ENCODE measurements at places on chromosomes 13 and 19.

DNA sequence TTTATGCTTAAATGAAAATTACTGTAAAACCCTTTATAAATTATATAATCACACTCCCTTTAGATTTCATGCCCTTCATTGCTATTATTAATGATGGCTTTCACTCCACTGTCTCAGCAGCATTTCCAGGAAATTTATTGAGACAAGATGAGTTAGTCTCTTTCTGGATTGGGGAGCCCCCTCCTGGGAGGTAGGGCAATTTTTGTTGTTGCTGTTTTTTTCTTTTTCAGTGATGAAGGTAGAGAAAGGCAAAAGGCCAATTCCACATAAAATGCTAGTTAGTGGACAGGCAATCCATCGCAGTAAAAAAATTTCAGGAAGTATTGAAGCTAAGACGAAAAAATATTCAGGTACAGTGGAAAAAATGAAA, 80.2 kb downstream of the TEX26 start:
- no peak for DNase-seq

- DNase-seq = no peak
These were observed 7.7 kb downstream of the DPRX start for GRCh38 chr19:53639471-53639870.

- DNase-seq = peak; percentile 94
These were observed 3.2 kb downstream of the EPOR start for GRCh38 chr19:11380653-11381537.

DNA sequence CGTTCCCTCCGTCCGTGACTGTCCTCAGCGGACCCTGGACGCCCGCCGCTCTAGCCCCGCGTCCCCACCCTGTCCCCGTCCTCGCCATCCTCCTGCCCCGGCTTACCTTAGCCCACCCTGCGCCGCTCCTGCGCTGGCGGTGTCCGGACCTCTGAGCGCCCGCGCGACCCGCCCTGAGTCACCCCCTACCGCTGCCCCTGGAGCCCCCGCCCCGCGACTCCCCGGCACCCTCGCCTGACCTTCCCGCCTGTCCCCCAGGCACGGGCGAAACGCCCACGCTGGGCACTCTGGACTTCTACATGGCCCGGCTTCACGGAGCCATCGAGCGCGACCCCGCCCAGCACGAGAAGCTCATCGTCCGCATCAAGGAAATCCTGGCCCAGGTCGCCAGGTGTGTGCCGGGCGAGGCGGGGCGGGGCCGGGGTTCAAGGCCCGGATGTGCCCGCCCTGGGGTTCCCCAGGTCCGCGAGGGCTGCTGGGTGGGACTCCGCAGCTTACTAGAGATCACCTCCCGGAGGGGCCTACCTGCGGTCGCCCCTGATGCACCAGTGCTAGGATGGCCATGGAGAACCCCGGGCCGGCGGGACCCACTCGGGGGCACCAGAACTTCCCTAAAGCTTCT, 5.1 kb downstream of the HMG20B start:
- DNase-seq = no peak

DNA sequence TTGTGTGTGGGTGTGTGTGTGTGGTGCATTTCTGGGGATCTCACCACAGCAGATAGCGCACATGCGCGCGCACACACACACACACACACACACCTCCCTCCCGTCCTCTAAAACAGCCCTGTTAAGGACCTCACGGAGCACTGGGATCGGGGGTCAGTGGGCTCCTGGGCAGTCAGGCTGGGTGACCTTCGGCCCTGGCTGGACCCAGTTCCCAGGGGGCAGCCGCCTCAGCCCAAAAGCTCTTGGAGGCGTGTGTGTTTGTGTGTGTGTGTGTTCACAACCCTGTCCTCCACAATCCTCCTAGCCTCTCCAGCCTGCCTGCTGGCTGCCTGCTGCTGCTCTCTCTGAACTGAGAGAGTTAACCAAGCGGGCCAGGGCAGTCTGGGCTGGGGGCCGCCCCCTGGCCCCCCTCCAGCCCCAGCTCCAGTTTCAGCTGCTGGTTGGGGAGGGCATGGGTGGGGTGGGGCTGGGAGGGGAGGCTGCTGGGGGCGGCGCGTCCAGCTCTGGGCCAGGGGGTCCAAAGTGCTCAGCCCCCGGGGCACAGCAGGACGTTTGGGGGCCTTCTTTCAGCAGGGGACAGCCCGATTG, at the start of gene FXYD1:
Gene FXYD1 (plus strand): TSS at position 520 of the 588 bp plus-strand sequence. CDS start 1,256 bp downstream, outside the sequence.
- DNase-seq = no peak

DNA sequence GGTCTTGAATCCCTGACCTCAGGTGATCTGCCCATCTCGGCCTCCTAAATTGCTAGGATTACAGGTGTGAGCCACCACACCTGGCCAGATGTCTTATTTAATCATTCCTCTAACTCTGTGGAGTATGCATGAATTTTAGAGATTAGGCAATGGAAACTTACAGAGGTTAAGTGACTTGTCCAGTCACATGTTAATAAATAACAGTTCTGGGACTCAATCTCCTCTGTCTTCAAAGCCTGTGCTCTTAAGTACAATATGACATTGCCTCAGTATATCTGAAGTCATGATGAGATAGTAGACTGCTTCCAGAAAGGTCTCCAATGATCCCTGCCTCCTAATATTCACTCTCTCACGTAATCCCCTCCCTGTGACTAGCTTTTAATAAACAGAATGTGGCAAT, 72.9 kb upstream of the TDRD3 start:
- DNase-seq = no peak

DNA sequence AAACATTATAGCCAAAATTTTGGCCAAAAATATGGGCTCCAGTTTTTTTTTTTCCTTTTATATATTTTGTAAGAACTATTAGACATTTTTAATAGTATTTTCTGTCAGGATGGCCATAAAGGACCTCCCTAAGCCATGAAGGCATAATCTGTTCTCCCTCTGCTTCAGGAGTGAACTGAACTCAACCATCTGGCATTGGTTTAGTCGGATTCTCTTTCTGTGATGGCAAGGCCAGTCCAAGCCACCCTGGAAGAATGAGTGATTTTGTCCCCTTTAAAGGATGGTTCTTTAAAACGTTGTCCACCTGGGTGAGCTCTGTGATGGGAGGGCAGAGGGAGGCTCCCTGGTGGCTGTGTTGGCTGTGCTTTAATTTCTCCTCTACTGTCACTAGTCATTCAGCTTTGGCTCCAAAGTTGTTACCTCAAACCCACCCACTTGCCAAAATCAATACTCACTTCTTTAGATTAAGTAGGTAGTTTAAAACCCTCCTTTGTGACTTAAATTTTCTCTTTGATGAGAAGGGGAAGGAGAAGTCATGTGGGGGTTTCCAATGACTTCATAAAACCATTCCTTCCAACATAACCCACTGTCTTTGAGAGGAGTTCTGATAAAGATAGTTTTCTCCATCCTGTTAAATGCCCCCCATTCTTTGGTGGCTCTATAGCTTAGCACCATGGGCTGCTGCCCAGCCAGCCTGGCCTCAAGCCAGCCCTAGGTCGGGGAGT, 4.4 kb downstream of the TNFRSF19 start:
- no peak for DNase-seq

DNA sequence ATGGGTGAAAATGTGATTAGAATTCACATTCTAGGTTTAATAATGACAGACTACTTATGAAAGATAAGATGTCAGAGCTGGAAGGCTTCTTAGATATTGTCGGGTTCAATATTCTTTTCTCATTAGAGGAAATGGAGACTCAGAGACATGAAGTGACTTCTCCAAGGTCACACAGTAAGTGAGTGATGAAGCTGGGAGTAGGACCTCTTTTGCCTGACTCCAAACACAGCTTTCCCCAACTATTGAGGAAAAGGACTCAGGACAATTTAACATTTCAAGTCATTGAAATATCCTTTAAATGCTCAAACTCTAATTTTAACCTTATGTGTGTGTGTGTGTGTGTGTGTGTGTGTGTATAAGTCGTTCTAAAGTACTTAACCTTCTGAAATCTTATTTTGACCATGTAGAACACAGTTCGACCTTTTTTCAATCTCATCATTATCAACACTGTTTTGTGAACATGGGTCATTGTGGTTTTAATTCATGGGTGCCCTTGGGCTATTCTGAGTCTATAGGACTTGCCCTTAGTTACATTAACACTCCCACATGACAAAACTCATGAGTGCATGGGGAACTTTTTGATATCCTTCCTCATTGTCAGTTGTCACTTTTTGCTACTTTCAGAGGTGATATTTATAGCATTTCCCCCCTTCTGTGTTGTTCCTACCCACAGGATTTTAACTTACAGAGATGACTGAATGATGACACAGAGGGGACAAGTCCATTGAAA, 53.0 kb downstream of the LRCH1 start:
- DNase-seq = no peak

GRCh38 chr19:53254411-53255341, at the start of gene ZNF677:
Gene ZNF677, minus strand, starts transcription at chr19:53254873. Its CDS starts 3,323 bp downstream, at chr19:53251550.
- DNase-seq = peak; percentile 43

GRCh38 chr19:54696117-54696548, 28.1 kb upstream of the KIR3DL3 start:
- DNase-seq = no peak

- DNase-seq = no peak
These were observed 2.0 kb downstream of the GPR108 start for GRCh38 chr19:6735181-6735911.

- no peak for DNase-seq
These were observed 2.8 kb upstream of the A1BG start for GRCh38 chr19:58355908-58356765.

DNA sequence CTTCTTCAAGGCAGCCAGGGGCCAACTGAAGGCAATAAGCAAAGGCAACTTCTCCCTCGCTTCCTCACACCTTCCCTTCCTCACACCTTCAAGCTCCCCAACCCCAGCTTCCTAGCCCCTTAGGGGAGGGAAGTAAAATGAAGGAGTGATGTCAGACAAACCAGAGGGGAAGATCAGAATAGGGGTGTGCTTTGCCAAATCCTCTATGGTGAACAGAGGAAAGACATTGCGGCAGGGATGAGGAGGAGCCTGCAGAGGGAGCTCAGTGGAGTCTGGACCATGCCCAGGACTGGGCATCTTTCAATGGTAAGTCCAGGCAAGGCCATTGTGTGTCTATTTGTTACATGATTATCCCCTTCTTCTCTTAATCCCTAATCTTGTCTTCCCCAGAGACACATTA, 164.0 kb downstream of the TSHZ3 start:
- DNase-seq = no peak

- DNase-seq = no peak
These were observed 15.3 kb upstream of the GPR183 start for GRCh38 chr13:99322297-99323103.

DNA sequence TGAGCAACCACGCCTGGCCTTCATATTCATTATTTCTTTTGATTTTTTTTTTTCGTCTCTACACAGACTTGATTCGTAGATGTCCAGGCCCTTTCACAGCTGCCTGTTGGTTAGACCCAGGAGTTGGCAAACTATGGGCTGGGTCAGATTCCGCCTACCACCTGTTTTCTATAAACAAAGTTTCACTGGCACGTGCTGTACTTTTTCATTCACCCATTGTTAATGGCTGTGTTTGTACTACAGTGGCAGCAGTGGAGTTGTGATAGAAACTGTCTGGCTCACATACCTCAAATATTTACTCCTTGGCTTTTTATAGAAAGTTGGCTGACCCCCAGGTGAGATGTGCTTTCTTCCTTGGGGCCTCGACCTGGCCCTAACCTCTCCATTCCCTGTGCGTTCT, 72.9 kb upstream of the TEX29 start:
- DNase-seq = no peak

GRCh38 chr19:53818756-53819155, 5.4 kb downstream of the NLRP12 start:
- no peak for DNase-seq

GRCh38 chr19:20422216-20423205, 143.1 kb downstream of the ZNF737 start:
- no peak for DNase-seq

GRCh38 chr19:48415395-48415794, 21.9 kb downstream of the GRIN2D start:
- DNase-seq = no peak

DNA sequence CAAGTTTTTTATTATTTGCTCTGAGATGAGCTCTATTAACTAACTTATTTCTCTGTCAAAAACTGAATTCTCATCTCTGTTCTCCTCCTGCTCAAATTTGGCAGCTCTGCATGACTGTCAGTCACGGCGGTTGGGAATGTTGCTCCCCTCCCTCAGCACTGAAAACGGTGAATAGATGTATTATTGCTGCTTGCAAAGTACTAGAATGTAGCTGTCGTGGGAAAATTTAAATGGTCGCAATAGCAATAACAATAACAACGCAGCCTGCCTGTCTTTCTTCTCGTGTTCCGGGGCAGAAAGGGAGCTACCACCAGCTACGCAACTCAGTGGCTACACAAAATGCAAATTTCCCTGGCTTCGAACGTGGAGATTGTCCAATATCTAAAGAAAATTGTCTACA, 125.6 kb upstream of the FRY start:
- no peak for DNase-seq

DNA sequence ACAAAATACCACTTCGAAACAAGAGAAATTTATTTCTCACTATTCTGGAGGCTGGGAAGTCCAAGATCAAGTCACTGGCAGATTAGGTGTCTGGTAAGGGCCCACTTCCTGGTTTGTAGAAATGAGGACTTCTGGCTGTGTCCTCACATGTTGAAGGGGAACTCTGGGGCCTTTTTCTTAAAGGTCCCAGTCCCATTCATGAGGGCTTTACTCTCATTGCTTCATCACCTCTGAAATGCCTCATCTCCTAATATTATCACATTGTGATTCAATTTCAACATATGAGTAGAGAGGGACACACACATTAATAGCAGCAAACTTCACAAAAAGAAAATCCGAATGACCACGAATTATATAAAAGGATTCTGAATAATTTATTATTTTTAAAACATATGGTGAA, 21.6 kb upstream of the SIGLEC14 start:
- no peak for DNase-seq

- no peak for DNase-seq
These were observed 18.1 kb upstream of the EID2 start for GRCh38 chr19:39557811-39558623.

DNA sequence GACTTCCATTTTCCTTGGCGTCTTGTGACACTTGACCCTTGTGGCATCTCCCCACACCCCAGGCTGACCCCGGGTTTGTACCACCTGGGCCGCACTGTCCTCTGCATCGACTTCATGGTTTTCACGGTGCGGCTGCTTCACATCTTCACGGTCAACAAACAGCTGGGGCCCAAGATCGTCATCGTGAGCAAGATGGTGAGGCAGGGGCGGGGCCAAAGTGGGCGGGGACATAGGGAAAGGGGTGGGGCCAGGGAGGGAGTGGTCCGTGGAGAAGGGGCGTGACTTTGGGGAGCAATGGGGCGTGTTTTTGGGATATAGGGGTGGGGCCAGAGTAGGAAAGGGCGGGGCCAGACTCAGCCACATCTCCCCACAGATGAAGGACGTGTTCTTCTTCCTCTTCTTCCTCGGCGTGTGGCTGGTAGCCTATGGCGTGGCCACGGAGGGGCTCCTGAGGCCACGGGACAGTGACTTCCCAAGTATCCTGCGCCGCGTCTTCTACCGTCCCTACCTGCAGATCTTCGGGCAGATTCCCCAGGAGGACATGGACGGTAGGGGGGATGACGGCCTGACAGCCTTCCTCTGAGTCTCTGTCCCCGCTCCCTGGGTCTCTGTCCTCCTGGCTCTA, 42.8 kb downstream of the TRPM4 start:
- no peak for DNase-seq

GRCh38 chr13:78238911-78239310, 320.3 kb upstream of the EDNRB start:
- no peak for DNase-seq

GRCh38 chr13:75357576-75358289, 124.2 kb downstream of the TBC1D4 start:
- no peak for DNase-seq
